Activated T-cell treated with anti-CD3 and anti-CD28 coated beads, Interleukin-2, amount 50 U/mL, for 24 hours (primary cell): ENCODE measurements at places on chromosomes 5 and 9.
A peak's percentile ranks its signal among the peaks of the same experiment; 100 is the strongest.

GRCh38 chr5:39411061-39411460 is 13.7 kb downstream of the DAB2 start:
- no peak overlapping the region for H3K4me3 ChIP-seq
- no peak overlapping the region for H3K27ac ChIP-seq
- no peak for DNase-seq
- no peaks in the 10 kb centered on the region for H3K36me3 ChIP-seq
- H3K27me3 ChIP-seq: peaks cover 16% of the 10 kb centered on the region

GRCh38 chr9:18786911-18787650 is 245.9 kb downstream of the SAXO1 start:
- no peaks in the 10 kb centered on the region for H3K4me1 ChIP-seq
- no peaks in the 10 kb centered on the region for H3K27me3 ChIP-seq
- H3K27ac ChIP-seq: no peak overlapping the region
- no peaks in the 10 kb centered on the region for H3K36me3 ChIP-seq

DNA sequence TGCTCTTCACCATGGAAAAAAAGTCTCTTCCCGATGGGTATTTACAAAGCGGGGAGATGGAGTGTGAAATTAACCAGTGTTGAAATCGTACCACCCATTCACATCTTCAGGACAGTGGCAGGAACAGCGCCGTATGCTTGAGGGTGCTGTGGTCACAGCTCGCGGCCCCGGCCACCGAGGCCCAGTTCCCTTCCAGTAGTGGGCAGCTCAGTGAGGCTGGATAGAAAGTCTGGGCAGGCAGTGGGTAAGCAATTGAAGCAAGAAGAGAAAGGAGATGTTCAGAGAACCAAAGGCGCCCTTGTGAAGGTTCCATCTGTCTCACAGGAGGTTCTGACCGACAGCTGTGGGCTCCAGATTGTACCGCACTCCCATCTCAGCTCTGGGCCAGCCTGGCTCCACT is 59.1 kb downstream of the SECISBP2 start:
- peak overlapping the region; percentile 94 for H3K27ac ChIP-seq
- H3K4me1 ChIP-seq: peaks cover 73% of the 10 kb centered on the region
- H3K36me3 ChIP-seq: peaks cover 77% of the 10 kb centered on the region
- DNase-seq: no peak
- H3K4me3 ChIP-seq: no peak overlapping the region

DNA sequence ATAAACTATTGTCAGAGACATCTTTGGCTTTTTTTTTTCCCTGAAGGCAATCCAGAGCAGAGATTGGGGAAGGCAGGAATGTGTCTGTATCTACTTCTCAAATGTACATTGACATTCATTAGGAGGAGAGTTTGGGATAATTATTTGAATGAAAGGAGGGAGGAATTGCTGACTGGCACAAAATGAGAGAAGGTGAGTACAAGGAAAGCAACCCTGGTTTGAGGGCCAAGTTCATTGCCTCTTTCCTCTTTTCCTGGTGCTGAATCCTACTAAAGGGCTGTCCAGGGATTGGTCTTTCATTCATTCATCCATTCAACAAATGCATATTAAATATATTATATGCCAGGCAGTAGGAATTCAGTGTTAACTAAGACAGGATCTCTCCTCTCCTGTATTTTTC is 18.8 kb upstream of the ANKHD1 start:
- H3K4me3 ChIP-seq: no peak overlapping the region
- H3K27ac ChIP-seq: no peak overlapping the region
- H3K4me1 ChIP-seq: peaks cover 14% of the 10 kb centered on the region

- H3K4me3 ChIP-seq: no peak overlapping the region
- peaks cover 89% of the 10 kb centered on the region for H3K4me1 ChIP-seq
- H3K27ac ChIP-seq: peak overlapping the region; percentile 12
- H3K36me3 ChIP-seq: peaks cover 16% of the 10 kb centered on the region
These were observed 42.8 kb downstream of the RAPGEF1 start for GRCh38 chr9:131697097-131697496.

- H3K36me3 ChIP-seq: peaks cover 2% of the 10 kb centered on the region
- no peak for DNase-seq
- peaks cover 2% of the 10 kb centered on the region for H3K27me3 ChIP-seq
- H3K4me1 ChIP-seq: no peaks in the 10 kb centered on the region
- no peak overlapping the region for H3K4me3 ChIP-seq
- no peak overlapping the region for H3K27ac ChIP-seq
These were observed 18.5 kb upstream of the FAM120A start for GRCh38 chr9:93432964-93433363.

- H3K27me3 ChIP-seq: no peaks in the 10 kb centered on the region
- peaks cover 40% of the 10 kb centered on the region for H3K4me1 ChIP-seq
- peak overlapping the region; percentile 35 for H3K4me3 ChIP-seq
- H3K36me3 ChIP-seq: peaks cover 22% of the 10 kb centered on the region
- no peak for DNase-seq
These were observed 302.4 kb downstream of the NR3C1 start for GRCh38 chr5:143101121-143101520.

DNA sequence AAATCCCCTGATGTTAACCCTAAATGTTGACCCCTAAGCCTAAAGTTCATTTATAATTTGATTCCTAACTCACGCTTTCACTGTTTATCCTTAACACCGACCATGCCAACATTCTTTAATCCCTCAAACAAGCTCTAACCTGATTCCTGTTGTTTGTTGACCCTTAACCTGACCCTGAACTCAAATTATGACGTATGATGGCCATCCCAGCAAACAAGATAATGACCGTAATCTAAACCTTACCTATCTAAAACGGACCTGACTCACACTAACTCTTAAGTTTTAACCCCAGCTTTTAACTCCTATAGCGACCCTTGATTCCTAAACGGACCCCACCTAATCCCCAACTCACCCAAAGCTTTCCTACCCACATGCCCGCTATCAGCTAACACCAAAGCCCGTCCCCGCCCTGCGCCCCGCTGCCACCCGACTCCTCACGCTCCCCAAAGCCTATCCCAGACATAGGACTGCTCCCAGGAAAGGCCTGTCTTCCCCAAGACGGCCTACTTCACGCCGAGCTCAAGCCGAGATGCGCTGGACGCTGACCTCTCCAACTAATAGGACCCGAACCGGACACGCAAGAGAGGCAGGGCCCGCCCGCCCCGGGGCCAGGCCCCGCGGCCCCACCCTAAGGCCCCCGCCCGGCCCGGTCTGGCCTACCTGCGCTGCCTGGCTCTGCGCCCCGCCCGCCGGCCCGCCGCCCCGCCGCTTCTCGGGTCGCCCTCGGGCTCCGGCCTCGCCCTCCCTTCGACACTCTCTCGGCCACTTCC is 395 bp downstream of the TLN1 start:
- no peaks in the 10 kb centered on the region for H3K27me3 ChIP-seq
- peak overlapping the region; percentile 98 for H3K27ac ChIP-seq
- peaks cover 24% of the 10 kb centered on the region for H3K4me1 ChIP-seq
- H3K4me3 ChIP-seq: no peak overlapping the region
- peaks cover 58% of the 10 kb centered on the region for H3K36me3 ChIP-seq
